ENCODE measurements at places on chromosomes 7 and 10. TPM values are rescaled to one million over a fixed set of nuclear protein-coding genes. Genes with fewer than 3 reads are reported as not detected.

The DLG5 gene
- 1.7 TPM for total RNA-seq

DNA sequence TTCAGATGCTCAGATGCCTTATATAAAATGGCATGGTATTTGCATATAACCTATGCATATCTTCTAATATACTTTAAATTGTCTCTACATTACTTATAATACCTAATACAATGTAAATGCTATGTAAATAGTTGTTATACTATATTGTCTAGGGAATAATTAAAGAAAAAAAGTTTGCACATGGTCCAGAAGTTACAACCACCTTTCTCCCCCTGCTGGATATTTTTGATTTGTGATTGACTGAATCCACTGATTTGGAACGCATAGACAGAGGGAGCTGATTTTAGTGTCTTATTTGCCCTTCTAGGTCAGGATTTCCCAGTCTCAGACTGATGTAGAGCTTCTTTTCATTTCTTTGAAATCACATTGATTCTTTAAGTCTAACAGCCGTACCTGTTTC, 31.8 kb downstream of the MDFIC start:
- no peaks in the 10 kb centered on the region for H3K36me3 ChIP-seq
- H3K27me3 ChIP-seq: no peaks in the 10 kb centered on the region
- peaks cover 25% of the 10 kb centered on the region for H3K4me1 ChIP-seq
- no peak for DNase-seq

The TAS2R3 gene
- total RNA-seq: 0.98 TPM

- DNase-seq: no peak
- H3K4me3 ChIP-seq: no peak overlapping the region
- H3K4me1 ChIP-seq: peaks cover 78% of the 10 kb centered on the region
- H3K36me3 ChIP-seq: no peaks in the 10 kb centered on the region
Observed at GRCh38 chr7:131061158-131061557, 266.5 kb upstream of the MKLN1 start.

Measured in CD8-positive, alpha-beta memory T cell (primary cell).